ENCODE measurements at places on chromosomes 1 and 21.

GRCh38 chr21:32022146-32022545 is 149.3 kb downstream of the HUNK start:
- no peak for DNase-seq

GRCh38 chr1:64920941-64921589 is 45.3 kb downstream of the JAK1 start:
- DNase-seq, result no peak

GRCh38 chr1:206067486-206068227 is 14.7 kb downstream of the RHEX start:
- DNase-seq, result no peak

DNA sequence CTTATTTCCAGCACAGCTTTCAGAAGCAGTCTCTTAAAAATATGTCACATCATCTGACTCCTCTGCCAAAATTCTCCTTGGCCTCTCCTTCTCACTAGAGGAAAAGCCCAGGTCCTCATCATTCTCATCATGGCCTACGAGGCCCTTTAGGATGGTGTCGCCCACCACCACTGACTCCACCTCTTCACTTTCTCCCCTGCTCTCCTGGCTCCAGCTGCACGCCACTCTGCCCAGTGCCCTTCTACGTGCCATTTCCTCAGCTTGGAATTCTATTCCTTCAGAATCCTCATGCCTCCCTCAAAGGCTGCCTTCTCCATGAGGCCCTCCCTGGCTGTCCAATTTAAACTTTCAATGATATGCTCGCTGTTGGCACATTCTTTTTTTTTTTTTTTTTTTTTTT is 25.3 kb upstream of the BTG2 start:
- no peak for DNase-seq

DNA sequence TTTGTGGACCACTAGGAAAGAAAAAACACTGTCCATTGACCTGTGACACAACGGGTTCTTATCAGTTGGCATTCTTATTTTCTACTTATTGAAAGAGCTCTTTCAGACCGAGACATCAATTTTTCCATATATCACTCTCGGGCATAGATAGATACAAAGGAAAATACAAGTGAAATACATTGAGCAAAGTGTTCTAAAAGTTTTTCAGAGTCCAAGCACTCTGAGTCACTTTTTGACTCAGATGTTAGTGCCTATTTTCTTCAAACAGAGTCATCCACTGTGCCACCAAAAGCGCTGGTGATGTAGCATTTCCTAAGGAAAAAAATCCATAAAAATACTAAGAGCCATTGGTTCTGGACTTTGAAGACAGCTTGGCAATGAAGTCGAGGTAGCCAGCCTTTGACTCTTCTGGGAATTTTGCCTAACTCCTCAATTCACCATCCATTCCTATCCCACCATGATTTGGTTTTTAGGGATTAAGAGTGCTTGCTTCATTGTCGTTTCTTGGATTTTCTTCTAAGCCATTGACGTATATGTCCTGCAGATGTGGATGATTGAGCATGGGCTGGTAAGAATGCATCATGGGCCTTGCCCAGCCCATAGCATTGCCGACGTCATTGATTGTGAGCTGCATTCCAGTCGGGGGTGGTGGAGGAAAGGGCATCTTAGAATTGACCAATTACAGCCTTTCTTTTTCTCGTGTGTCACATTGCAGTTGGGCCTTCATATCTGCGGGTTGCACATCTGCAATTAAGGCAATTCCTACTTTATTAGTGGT is 10.6 kb downstream of the GALNT2 start:
- DNase-seq, result no peak

DNA sequence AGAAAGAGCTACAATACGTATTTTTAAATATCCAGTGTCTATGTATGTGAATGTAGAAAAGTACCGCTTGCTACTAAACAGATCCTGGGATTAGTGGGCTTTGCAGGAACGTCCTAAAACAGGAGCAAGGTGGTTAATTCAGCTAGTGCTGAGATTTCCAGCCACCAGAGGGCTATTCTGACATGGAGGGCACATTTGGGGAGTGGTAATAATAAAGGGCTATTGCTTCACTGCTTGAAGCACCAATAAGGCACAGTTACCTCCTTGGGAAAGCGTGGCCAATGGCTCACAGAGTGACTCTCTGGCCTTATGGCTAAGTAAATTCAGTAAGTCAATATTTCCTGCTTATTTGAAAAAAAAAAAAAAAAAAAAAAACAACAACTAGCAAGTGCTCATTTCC is 152.4 kb downstream of the GABPA start:
- DNase-seq, result no peak

DNA sequence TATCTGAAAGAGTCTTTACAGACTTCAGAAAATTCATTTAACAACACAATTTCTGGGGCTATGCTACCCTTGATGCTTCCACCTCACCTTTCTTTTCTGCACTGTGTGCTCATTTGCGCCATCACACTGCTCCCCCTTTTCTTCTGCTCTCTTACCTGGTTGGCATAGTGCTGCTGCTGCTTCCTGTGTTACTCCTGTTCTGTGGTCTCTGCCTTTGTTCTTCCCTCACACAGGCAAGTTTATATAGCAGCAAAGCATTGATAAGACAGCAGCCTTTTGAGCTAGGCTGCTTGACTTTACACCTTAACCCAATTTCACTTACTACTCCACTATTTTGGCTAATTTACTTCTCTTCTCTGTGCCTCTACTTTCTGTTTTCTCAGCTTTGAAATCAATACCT is 18.3 kb downstream of the SGIP1 start:
- no peak for DNase-seq

GRCh38 chr1:220151454-220151853 is 57.5 kb downstream of the IARS2 start:
- no peak for DNase-seq

DNA sequence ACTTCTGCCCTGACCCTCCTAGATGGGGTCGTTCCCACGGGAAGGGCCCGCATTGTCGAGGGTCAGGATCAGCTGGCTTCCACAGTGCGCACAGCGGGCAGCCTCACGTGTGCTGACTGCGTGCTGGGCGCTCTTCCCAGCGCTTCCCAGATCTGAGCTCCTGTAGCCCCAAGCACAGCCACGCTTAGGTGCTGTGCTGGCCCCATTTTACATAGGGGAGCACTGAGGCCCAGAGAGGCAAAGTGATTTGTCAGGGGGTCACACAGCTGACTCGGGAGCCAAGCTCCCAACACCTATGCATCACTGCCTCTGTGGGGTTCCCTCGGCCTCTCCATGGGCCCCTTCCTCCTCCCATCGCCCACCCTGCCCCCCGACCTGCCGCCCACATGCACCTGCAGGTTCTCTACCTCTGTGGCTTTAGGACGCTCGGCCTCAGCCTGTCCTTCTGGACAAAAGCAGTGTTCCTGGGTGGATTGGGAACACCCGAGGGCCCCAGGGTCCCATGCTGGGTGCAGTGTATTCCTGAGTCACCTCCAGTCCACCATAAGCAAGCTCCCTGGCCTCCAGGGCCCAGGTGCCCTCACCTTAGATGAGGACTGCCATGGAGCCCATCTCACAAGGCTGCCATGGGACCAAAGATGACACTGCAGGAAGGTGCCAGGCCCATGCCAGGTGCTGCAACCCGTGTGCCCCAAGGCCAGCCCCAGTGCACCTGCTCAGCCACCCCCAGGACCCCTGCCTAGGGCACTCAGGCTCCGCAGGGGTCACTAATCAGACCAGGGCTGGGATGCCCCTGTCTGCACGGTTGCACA is 23.3 kb downstream of the TFF3 start:
- DNase-seq, result no peak

- no peak for DNase-seq
Measured at GRCh38 chr1:41958015-41958673, 39.4 kb upstream of the HIVEP3 start.

DNA sequence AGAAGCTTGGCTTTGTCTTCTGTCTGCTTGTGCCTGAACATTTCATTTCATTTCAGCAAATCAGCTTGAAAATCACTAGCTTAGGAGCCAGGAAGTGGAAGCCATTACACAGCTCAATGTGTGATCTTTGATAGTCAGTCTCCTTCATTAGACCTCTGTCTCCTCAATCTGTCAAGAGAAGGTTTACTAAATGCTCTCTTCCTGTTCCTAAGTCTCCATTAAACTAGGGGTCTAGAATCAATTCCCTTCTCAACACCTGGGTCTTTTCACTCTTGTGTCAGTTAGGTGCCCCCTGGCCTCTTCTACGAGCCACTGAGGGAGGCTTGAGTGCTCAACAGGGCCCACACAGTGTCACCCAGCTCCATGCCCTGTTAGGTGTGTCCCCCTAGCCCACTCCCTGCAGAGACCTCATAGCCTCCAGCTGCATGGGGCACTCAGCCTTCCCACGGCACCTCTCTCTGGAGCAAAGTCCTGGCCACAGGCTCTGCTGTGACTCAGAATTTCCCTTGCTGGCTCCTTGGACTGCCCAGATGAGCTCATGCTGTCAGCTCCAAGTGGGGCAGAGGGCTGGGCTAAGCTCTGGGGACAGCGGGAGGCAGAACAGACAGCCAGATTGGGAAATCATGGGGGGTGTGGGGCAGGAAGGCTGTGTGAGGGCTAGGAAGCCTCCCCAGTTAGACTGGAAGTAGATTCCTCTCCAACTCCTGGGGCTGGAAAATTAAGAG is 115.7 kb upstream of the IPO9 start:
- DNase-seq, result peak; percentile 96

All from pancreas (tissue), 10 donors.